ENCODE measurements at places on chromosomes 7 and 10.

DNA sequence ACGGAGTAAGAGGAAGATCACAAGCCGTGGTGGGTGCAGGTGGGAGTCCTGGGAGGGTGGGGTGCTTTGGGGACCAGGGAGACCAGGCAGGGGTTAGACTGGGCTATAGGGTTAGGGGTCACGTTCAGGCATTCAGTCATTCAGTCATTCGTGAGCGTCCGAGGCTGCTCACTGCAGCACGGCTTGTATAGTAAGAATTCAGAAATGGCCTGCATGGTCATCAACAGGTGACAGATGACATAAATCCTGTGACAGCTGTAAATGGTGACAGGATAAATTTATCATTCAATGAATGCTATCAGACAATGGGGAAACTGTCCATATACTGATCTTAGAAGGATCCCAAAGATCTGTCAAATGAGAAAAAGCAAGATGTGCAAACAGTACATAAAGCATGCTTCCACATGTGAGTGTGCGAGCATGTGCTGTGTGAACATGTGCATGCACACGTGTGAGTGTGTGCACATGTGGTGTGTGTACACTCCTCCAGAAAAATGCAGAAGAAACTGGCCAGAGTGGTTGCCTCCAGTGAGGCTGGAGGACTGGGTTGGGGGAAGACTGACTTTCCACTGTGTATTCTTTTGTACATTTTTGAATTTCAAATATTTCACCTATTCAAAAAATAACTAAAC lies 32.0 kb upstream of the SMARCD3 start:
- DNase-seq: no peak

GRCh38 chr7:5766321-5766761 lies 15.1 kb downstream of the RNF216 start:
- no peak for DNase-seq

DNA sequence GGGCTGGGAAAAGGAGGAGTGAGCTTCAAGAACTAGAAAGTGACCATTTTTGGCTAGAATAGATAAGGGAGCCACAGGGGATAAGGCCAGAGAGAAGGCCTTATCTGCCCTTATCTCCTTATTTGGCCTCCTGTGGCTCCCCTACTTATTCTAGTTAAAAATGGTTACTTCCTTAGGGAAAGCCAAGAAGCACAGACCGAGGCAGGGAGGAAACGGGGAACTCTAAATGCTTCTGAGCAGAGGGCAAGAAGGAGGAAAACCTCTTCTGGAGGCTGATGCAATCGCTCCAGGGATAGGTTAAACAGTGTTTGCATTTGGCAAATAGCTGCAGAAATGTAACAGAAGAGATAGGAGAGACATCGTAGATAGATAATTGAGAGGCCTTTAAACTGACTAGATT lies 18.6 kb downstream of the NRP1 start:
- DNase-seq: no peak

GRCh38 chr7:100827330-100828226 lies at the start of gene EPHB4:
Gene EPHB4, minus strand, starts transcription at chr7:100827523. Its CDS starts 493 bp downstream, at chr7:100827030.
- DNase-seq: no peak

- no peak for DNase-seq
These were observed 66.1 kb downstream of the MDFIC start for GRCh38 chr7:114988026-114988425.

GRCh38 chr7:85426487-85426960 lies 239.7 kb upstream of the SEMA3D start:
- DNase-seq: no peak

DNA sequence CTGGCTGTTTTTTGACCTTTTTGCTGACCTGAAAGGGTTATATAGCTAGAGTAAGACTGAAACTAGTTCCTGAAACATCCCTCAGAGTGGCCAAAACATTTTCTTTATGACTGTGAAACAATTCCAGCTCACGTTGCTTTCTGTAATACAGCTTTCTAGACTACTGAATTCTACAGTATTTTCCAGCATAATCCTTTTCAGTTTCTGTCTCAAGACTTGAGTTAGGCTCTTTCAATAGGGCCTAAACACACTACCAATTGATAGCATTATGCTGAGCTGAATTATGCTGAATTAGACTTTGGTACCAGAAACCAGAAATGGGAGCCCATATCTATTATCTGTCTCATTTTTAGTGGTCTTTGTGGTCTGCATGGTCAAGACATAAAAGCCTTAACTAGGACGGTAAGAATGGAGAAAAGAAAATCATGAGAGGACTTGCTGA lies 72.6 kb downstream of the EPDR1 start:
- DNase-seq: no peak

GRCh38 chr7:94974423-94974822 lies 67.0 kb downstream of the PPP1R9A start:
- DNase-seq: no peak

GRCh38 chr10:45585131-45585530 lies 87.4 kb downstream of the ZFAND4 start:
- DNase-seq: no peak

GRCh38 chr10:128867210-128867609 lies 599.8 kb upstream of the MGMT start:
- no peak for DNase-seq

GRCh38 chr7:125061776-125062397 lies 132.3 kb upstream of the POT1 start:
- DNase-seq: no peak

- no peak for DNase-seq
These were observed 731.5 kb upstream of the C7orf33 start for GRCh38 chr7:147859033-147859432.

DNA sequence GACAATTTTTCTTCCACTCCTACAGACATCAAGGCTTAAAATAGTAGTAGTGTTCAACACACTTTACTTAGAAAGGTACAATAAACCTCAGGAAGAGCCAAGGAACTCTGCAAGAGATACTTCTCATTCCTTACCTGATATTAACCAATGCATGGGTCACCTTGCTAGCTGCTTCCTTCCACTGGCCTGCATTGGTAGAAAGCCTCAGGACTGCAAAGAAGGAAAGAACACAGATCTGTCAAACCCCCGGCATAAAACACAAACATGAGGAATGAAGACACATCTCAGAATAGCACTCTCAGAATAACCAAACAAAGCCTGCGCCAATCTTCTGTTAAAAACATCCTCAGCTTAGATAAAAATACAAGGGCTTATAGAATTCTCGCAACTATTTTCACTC lies 96.1 kb upstream of the KCNIP2 start:
- no peak for DNase-seq

DNA sequence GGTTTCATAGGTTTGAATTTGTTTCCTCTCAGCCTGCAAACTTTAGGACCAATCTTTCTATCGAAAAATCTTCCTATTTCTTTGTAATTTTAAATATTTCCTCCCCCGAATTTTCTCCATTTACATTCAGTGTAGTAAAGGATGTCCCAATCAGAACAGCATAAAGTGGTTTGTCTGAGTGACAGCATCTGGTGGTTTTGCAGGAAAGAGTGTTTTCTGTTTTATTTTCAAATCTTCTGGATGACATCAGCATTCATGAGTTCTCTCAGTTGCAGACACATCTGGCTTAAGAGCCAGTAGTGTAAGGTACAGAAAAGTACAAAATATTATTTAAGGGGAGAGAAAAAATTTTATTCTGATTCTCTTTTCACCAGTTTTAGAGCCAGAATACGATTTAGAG lies 634.8 kb downstream of the PHTF2 start:
- DNase-seq: no peak

DNA sequence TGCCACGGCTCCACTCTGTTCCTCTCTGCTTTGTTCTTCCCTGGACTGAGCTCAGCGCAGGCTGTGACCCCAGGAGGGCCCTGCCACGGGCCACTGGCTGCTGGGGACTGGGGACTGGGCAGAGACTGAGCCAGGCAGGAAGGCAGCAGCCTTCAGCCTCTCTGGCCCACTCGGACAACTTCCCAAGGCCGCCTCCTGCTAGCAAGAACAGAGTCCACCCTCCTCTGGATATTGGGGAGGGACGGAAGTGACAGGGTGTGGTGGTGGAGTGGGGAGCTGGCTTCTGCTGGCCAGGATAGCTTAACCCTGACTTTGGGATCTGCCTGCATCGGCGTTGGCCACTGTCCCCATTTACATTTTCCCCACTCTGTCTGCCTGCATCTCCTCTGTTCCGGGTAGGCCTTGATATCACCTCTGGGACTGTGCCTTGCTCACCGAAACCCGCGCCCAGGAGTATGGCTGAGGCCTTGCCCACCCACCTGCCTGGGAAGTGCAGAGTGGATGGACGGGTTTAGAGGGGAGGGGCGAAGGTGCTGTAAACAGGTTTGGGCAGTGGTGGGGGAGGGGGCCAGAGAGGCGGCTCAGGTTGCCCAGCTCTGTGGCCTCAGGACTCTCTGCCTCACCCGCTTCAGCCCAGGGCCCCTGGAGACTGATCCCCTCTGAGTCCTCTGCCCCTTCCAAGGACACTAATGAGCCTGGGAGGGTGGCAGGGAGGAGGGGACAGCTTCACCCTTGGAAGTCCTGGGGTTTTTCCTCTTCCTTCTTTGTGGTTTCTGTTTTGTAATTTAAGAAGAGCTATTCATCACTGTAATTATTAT lies 1.2 kb downstream of the CLDN4 start:
- DNase-seq: no peak

- DNase-seq: no peak
These were observed 221.6 kb upstream of the SEMA3E start for GRCh38 chr7:83870515-83870914.

DNA sequence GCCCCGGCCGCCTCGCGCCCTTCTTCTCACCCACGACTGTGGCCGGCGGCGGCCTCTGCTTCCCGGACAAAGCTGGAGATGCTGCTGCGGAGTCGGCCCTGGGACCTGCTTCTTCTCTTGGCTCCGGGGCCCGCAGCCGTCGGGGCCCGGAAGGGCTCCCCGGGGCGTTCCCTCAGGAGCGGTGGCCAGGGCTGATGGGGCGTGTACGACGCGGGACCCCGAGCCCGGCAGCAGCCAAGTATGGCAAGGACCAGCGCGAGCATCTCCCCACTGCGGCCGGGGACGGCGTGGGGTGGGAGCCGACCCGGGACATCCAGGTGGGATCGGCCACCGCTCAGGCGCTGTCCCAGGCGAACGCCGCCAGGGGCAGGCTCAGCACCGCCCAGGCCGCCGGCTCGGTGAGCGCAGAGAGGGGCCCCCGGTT lies 27.6 kb upstream of the BMS1 start:
- no peak for DNase-seq

DNA sequence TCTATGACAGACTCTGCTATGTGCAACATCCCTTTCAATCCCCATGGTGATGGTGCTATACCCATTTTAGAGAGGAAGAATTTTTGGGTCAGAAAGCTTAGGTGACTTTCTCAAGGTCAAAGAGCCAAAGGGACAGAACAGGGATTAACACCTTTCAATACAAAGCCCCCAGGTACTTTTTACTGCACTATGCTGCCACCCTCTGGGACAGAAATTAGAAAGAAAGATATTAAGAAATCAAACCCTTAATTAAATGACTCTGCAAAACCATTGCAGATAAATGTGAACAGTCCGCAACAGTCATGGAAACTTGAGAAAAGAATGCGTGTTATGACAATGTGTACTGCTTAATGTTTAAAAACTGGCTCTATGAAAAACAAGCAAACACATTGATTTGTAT lies 673.7 kb downstream of the MAGI2 start:
- no peak for DNase-seq

DNA sequence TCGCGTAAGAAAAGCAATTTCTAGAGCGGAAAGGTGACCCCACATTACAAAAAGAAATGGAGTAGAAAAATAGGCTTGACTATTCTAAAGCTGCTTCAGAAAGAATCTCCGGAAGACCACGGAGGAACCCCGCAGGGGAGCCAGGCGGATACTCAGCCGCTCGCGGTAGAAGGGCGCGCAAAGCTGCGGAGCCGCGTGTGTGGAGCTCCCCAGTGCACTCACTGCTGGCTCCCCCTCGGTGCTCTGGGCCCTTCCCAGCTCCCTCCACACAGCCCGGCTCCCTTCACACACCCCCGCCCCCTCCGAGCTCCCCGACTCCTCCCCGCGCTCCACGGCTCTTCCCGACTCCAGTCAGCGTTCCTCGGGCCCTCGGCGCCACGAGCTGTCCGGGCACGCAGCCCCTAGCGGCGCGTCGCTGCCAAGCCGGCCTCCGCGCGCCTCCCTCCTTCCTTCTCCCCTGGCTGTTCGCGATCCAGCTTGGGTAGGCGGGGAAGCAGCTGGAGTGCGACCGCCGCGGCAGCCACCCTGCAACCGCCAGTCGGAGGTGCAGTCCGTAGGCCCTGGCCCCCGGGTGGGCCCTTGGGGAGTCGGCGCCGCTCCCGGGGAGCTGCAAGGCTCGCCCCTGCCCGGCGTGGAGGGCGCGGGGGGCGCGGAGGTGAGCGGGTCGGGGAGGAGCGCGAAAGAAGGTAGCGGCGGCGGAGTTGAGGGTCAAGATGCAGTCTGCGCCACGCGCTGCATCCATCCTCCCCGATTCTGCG lies at the start of gene STEAP2:
TSS of gene STEAP2 (plus strand) at position 350 of the 758 bp plus-strand sequence. CDS start 13,343 bp downstream, outside the sequence.
- DNase-seq: no peak

DNA sequence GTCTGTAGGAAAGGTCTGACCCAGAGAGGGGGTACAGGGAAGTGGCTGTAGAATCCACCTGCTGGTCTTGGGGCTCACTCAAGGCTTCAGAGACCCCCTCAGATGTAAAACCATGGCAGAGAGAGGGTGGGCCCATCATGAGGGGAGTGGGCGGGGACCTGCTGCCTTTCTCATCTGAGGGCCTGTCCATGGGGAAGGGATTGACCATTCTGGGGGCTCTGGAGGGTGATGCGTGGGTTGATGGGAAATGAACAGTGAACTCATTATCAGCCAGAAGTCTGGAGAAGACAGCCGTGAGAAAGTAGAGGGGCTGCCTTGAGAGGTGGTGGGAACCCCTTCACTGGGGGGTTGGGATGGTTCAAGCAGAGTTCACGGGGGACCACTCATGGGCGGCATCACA lies 66.8 kb downstream of the MINDY4 start:
- DNase-seq: no peak

- DNase-seq: no peak
These were observed 23.0 kb downstream of the LHPP start for GRCh38 chr10:124484661-124485060.

DNA sequence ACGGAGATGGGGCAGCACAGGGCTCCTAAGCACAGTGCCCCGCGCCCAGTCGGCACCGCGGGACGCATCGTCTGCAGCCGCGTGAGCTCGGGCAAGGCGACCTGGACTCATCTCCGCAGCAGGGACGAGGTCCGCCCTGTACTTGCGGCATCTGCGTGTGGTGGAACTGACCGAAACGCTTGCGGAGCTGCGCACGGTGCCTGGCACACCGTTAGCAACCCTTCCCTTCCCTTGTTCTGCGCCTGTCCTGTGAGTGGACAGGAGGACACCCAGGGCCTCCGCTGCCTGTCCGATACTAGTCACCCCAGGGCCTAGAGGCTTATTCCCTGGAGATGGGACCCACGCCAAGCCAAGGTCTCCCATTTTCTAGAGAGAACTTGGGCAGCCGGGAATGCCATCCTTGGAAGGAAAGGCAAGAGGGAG lies 98.5 kb downstream of the WDR11 start:
- DNase-seq: no peak

GRCh38 chr10:133226251-133226808 lies 3.7 kb upstream of the UTF1 start:
- DNase-seq: no peak

Data from T follicular helper cell (primary cell).